Activated CD8-positive, alpha-beta T cell treated with anti-CD3 and anti-CD28 coated beads, Interleukin-2, amount 10 ng/mL, durations not matched to agents 7 days and 5 days (primary cell): ENCODE measurements at places on chromosomes 3 and 15.
A peak's percentile ranks its signal among the peaks of the same experiment; 100 is the strongest.

- H3K27ac ChIP-seq: no peak overlapping the region
- no peaks in the 10 kb centered on the region for H3K36me3 ChIP-seq
- H3K4me1 ChIP-seq: no peaks in the 10 kb centered on the region
- no peaks in the 10 kb centered on the region for H3K27me3 ChIP-seq
Measured at GRCh38 chr3:6753536-6753935, 107.4 kb upstream of the GRM7 start.

DNA sequence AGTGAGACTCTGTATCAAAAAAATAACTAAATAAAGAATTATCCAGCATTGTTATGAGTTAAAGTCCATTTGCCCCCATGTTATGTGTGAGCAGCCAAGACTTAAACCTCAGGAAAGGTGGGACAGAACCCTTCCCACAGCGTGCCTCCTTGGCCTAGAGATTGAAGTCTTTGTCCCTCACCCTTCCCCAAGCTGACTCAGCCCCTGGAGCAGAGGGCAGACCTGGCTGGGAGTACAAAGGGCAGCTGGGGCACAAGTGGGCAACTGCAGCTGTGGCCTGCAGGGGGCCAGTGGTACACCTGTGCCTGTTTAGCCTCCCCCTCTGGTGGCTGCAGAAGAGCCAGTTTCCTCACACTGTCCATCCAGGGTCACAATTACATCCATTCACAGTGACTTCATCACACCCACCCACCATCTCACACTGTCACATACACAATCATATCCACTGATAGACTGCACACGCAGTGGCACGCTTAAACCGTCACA lies 940 bp upstream of the ACY1 start:
- H3K4me3 ChIP-seq: peak overlapping the region; percentile 96
- DNase-seq: peak; percentile 57
- peaks cover 33% of the 10 kb centered on the region for H3K4me1 ChIP-seq
- H3K36me3 ChIP-seq: peaks cover 5% of the 10 kb centered on the region
- H3K27ac ChIP-seq: peak overlapping the region; percentile 93

GRCh38 chr15:76059320-76060117 lies at the start of gene TMEM266:
TSS of gene TMEM266 (plus strand) at chr15:76059985. CDS start at chr15:76134264, 74,279 bp downstream.
- peak within 1 kb of the TSS; percentile 57 for H3K4me3 ChIP-seq
- H3K4me1 ChIP-seq: peaks cover 20% of the 10 kb centered on the region
- H3K27ac ChIP-seq: peak within 1 kb of the TSS; percentile 1
- H3K27me3 ChIP-seq: peaks cover 65% of the 10 kb centered on the region
- no peaks in the 10 kb centered on the region for H3K36me3 ChIP-seq

DNA sequence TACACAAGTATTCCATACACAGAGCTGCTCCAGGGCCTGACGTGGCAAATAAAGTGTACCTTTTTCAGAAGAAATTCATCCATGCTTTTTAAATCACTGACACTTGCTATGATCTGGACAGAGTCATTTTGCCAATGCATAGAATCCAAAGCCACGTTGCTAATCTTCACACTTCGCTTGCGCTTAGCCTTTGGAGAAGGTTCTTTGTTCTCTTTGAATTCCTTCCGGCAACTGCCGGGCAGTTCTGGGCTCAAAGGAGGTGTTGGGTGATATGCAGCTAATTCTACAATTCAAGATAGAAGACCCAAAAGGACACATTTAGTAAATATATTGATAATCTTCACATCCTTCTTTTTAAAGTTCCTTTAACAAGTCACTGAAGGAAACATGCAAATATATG lies 69.9 kb downstream of the NR2E3 start:
- no peaks in the 10 kb centered on the region for H3K27me3 ChIP-seq
- no peak overlapping the region for H3K27ac ChIP-seq
- no peaks in the 10 kb centered on the region for H3K4me1 ChIP-seq
- no peak for DNase-seq
- H3K36me3 ChIP-seq: no peaks in the 10 kb centered on the region

- H3K36me3 ChIP-seq: peaks cover 3% of the 10 kb centered on the region
- peak overlapping the region; percentile 67 for H3K27ac ChIP-seq
- peak overlapping the region; percentile 73 for H3K4me3 ChIP-seq
- peaks cover 4% of the 10 kb centered on the region for H3K4me1 ChIP-seq
Measured at GRCh38 chr3:18111796-18112232, 313.3 kb downstream of the SATB1 start.

DNA sequence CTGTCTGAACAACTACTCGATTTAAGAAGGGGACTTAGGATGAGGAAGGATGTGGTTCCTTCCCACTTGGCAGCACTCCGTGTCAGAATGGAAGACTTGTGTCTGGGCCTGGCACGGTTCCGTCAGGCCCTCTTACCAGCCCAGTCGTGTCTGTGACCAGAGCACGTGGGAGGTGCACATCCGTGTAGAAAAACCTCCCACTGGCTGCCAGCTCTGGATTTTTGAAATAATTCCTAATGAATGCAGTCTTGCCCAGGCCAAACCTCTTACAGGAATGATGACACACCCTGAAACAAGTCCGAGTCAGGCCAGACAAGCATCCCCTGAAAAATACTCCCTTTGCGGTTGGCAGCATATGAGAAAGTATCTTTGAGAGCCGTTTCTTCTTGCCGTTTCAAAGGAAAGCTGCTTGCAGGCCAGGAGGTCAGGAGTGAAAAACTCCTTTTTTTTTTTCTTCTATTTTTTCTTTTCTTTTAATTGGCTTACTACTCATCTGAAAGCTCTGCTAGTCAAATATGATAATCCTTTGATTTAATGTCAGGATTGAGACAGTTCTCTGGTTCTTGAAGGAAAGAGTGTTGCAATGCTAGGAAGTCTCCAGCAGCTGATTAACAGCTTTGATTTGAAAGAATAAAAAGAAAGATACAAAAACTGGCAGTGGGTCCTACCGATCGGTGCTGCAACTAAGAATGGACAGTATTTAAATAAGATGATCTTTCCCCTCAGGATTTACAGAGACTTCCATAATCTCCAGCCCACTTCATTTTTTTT lies 19.8 kb downstream of the IL1RAP start:
- H3K36me3 ChIP-seq: peaks cover 15% of the 10 kb centered on the region
- no peaks in the 10 kb centered on the region for H3K27me3 ChIP-seq
- no peak overlapping the region for H3K27ac ChIP-seq
- peaks cover 5% of the 10 kb centered on the region for H3K4me1 ChIP-seq
- DNase-seq: no peak

GRCh38 chr3:22713936-22714335 lies 489.2 kb upstream of the UBE2E2 start:
- H3K36me3 ChIP-seq: no peaks in the 10 kb centered on the region
- no peaks in the 10 kb centered on the region for H3K27me3 ChIP-seq
- no peak overlapping the region for H3K27ac ChIP-seq
- no peaks in the 10 kb centered on the region for H3K4me1 ChIP-seq
- DNase-seq: no peak

DNA sequence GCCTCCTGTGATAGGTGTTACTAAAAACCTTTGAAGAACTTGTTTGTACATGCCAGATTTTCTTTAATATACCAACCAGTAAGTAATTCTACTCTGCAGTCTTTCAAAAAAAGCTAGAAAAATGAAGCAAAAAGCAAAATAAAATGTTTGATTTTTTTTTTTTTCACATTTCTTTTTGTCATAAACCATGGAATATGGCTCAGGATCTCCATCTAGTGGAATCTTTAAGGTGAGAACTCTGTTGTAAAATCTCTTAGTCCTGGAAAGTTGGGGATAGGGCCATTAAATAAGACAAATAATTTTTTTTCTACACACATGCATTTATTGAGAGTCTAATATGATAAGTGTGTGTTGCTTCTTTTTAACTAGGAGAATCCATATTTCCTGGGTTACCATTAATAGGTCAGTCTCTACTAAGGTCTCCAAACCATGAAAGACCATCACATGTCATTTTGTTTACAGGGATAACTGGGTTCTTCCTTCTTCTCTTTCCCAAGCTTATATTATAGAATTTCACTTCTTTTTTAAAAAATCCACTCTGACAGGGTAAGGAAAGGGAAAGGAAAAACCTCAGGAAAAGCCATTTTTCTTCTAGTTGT lies 84.6 kb downstream of the SLC9A9 start:
- no peaks in the 10 kb centered on the region for H3K4me1 ChIP-seq
- no peak for DNase-seq
- H3K27ac ChIP-seq: no peak overlapping the region

DNA sequence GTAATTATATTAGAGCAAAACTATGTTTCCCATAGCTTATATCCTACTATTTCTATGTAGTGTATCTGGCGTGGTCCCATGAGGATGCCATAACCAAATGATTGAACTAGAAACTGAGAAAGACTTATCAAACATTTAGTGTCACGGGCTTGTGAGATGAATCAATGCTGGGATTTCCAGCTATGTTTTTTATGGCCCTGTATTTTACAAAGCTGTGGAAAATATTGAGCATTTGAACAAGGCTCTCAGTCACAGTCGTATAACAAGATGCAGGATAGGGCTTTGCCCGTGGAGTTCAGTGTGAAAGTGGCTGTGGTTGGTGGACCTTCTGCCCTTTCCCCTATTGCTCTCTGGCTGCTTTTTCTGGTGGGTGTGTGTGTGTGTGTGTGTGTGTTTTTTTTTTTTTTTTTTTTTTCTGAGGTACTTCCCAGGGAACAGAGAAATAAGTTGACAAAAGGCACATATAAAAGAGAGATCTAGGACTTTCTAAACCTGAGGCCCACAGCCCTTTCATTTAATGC lies 60.7 kb downstream of the CACNA1D start:
- DNase-seq: no peak
- H3K36me3 ChIP-seq: no peaks in the 10 kb centered on the region
- peaks cover 17% of the 10 kb centered on the region for H3K27me3 ChIP-seq
- no peak overlapping the region for H3K27ac ChIP-seq

GRCh38 chr3:25349095-25349494 lies 79.0 kb upstream of the RARB start:
- H3K27me3 ChIP-seq: no peaks in the 10 kb centered on the region
- H3K4me3 ChIP-seq: no peak overlapping the region
- no peaks in the 10 kb centered on the region for H3K36me3 ChIP-seq
- H3K4me1 ChIP-seq: no peaks in the 10 kb centered on the region
- no peak for DNase-seq
